ENCODE measurements at places on chromosomes 2 and 18.

DNA sequence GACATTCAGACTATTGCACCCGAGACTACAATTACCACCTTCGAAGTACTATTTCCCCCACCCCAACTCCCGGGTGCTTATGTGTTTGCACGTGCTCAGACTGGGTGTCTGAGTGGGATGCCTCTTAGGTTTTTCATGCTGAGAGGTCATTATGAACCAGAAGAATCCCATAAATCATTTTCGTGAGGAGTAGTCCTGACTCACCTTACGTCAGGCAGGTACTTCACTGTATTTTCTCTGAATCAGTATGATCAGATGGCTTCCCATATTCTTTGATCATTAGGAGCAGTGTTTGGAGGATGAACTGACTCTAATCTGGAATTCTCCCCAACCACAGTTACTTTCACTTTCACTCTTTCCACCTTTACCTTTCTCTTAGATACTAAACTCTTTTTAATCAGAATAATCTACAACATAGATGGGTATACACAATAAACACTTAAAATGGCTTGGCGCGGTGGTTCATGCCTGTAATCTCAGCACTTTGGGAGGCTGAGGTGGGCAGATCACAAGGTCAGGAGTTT, 38.4 kb upstream of the STAT4 start:
- no peak for DNase-seq

DNA sequence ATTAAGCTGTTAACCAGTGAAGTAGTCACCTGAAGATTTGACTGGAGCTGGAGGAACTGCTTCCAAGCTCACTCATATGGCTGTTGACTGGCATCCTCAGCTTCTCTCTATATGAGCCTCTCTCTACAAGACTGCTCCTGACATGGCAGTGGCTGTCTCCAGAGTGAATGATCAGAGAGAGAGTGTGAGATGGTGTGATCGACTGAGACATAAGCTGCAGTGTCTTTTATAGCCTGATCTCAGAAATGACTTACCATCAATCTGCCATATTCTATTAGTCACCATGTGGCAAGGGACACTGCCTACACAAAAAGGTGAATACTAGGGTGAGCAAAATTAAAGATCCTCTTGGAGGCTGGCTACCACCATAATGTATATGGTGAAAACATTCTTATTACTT, 7.8 kb upstream of the RBMS1 start:
- DNase-seq = no peak

GRCh38 chr2:88077080-88077479, 9.5 kb downstream of the SMYD1 start:
- no peak for DNase-seq

GRCh38 chr2:191115804-191116203, 35.0 kb downstream of the STAT4 start:
- DNase-seq = no peak

GRCh38 chr18:59218018-59218417, 1.9 kb upstream of the GRP start:
- DNase-seq = no peak

- no peak for DNase-seq
Observed at GRCh38 chr2:66303471-66303870, 131.5 kb upstream of the MEIS1 start.

GRCh38 chr2:147390475-147390874, 454.4 kb upstream of the ACVR2A start:
- DNase-seq = no peak

DNA sequence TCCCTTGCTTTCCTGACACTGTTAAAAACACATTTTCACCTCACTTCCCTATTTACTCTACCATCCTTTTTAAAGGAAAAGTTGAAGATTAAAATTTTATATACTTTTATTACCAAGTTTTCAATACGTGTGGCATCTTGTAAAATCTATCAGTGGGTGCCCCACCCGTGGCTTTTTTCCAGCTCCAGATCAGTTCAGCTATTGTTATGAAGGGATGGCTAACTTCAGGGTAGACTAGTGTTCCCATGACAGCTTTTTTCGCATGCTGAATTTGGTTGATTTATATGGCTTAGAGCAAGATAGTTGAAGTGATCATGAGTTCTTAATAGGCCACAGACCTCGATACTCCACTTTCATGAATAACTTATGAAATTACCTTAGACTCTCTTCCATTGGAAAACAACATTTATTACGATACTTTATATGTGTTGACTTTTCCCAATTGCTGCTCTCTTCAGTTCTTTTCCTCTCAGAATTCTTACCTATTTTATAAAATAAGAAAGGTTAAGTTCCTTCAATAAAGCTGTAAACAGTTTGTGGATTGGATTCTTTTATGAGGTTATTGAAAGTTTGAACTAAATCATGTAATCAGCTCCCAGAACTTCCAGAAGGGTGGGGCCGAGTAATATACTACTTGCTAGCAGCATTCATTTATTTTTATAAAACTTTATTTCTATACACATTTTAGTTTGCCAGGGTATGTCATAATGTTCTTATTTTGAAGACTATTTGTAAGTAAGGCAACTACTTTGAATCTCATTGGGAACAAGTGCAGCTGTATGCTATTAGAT, 680.9 kb downstream of the SATB2 start:
- DNase-seq = no peak

GRCh38 chr18:28132084-28132483, 44.8 kb downstream of the CDH2 start:
- DNase-seq = no peak

GRCh38 chr2:44477657-44478414, 116.1 kb downstream of the CAMKMT start:
- DNase-seq = no peak

DNA sequence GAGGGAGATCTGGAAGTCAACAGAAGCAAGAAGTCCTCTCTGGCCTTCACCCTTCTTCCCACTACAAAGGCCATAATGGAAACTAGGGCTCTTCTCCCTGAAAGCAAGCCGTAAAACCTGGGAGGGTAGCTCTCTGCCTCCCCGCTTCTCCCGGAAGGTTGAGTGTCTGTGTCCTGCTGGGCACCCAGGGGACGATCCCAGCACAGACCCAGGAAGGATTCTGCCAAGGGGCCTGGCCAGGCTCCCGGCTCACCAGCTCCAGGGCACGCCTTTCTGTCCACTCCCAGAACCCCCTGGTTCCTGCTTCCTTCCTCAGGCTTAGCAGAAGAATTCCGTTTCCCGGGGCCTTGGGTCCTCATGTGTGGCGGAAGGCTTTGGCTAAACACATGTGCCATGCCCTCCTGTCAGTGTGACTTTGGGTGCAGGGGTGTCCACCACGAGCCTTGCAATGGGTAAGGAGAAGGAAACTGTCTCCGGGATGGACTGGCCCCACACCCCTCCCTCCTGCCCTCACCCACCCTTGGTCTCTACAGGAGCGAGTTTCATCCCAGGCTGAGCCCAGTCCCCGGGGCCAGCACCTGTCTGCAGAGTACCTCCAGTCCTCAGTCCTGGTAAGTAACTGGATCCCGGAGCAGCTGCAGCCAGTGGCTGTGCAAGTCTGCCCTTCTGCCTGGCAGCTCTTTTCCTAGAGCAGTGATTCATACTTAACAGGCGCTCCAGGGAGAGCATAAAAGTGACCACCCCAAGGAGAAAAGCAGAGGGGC, 135.8 kb downstream of the TPO start:
- DNase-seq = no peak

DNA sequence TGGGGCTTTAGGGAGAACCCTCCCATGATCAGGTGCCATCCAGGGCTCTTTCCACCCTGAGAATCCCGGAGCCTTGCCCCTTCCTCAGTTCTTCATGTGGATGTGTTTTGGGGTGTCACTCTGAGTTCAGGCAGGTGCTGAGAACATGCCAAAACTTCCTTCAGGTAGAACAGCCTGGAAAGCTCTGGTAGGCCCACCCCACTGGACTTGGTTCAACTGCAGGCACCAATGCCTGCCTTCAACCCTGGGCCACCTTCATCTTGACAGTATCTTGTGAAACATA, 85.8 kb downstream of the EPAS1 start:
- DNase-seq = no peak

DNA sequence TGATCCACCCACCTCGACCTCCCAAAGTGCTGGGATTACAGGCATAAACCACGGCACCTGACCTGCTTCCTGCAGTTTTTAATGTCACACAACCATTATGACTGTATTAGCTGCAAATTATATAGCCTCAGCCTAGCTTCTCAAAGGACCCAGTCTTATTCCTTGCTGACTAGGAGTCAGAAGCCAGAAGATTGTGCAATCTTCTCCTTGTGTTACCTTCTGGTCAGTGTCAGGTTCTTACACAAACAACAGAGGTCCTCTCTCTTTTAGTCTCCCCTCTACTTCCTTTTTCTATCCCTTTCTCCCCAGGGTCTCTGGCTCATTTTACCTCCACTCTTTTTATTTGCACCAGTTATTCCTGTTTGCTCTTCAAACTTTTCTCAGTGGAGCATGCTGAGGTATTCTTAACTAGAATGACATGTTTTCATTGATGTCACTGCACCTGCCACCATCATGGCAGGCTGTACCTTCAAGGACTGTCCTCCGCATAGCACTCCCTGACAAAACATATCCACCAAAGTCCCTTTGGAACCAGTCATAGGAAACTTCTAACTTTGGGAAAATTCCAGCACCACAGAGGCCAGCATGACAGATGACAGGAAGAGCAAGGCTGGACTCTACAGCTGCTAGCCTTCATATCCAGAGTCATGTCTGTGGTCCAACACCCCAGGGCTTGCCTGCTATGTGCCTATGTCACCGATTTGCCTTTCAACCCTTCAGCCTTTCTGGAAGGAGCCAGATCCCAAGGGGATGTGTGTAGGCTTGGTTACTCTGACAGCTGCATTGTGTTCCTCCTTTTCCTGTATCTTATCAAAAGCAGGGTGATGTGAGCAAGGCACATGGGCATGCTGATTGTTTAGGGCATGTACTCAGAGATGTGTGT, 45.2 kb upstream of the EPC2 start:
- DNase-seq = no peak

DNA sequence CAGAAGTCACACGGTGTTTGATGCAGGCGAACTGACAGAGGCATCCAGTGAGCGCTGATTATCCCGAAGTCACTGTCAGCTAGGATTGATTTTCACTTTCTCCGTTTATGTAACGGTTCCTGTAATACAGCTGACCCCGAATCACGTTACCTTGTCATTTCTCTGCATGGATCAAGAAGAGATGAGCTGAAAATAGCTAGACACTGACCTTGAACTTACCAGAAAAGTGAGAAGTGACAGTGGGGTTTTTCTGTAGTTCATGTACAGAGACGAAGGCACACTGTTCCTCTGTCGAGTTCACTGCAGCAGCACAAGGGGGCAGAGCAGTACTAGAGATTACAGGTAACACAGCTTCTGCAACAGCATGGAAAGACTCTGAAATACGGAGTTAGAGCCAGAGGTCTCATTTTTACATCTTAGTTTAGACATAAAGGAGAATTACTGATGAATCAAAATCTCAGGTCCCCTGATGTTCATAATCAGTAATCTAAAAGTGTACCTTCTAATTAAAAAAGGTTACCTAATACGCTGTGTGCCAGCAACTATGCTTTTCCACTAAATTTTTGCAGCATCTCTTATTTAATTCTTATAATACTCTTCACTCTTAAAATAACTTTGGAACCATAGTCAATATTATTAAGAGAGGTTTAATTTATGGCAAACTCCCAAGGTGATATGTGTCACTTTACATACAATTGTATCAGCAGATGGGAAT, 33.1 kb downstream of the ARHGAP15 start:
- no peak for DNase-seq

GRCh38 chr2:189719571-189719970, 43.0 kb downstream of the OSGEPL1 start:
- DNase-seq = no peak

- peak; percentile 94 for DNase-seq
Observed at GRCh38 chr2:226760412-226761194, 39.0 kb downstream of the IRS1 start.

GRCh38 chr2:194289712-194290346, 1367.2 kb upstream of the SLC39A10 start:
- DNase-seq = no peak

DNA sequence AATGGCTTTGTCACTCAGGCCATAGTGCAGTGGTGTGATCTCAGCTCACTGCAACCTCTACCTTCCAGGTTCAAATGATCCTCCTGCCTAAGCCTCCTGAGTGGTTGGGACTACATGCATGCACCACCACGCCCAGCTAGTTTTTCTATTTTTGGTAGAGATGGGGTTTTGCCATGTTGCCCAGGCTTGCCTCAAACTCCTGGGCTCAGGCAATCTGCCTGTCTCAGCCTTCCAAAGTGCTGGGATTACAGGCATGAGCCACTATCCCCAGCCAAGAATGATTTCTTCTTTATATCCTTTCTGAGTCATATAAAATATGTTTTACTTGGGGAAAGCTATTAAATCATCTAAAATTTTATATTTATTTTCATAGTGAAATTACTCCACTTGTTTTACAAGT, 61.3 kb downstream of the CYBRD1 start:
- no peak for DNase-seq

DNA sequence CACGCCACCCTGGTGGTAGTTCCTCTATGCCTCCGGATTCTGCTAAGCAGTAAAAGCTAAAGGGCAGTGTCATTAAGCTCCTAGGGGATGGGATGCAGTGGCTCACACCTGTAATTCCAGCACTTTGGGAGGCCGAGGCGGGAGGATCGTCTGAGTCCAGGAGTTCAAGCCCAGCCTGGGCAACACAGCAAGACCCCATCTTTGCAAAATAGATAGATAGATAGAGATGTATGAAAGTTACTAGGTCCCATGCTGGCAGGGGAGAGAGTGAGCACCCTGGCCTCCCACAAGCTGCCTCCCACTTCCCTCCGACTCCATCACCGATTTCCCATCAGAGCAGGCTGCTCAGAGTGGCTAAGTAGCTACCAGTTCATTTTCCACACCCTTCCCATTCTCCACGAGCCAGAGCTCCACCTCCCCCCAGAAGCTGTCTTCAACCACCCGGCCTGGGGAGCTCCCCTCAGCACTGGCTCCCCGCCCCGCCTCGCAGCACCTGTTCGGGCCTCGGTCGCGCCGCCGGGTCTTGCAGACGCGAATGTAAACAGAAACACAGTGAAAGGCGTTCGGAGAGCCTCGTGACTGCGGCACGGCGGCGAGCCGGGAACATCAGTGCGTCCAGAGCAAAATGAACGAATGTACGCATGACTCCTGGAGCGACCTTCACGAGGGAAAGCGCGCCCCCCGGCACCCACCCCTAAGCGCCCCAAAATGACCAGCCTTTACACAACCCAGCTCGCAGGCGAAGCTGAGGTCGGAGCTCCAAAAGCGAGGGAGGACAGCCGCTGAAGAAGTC, 598 bp upstream of the CEP68 start:
- DNase-seq = no peak

GRCh38 chr18:40670668-40671375, 1284.2 kb upstream of the PIK3C3 start:
- DNase-seq = no peak

DNA sequence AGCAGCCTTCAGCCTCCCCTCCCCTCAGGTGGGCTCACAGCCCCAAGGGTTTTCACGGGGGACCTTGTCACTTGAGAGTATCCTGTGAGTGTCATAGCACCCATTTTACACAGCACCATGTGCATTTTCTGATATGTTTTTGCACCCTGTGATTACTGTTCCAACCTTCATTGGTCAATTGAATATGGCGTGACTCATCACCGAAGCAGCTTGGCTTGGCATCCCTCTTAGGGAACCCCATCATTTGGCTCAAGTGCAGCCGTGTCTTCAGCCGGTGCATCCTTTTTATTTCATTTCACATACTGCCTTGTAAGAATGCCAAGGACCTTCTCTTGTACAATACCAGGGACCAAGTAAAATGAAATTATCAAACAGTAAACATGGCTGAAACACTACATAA, 57.6 kb downstream of the NPAS2 start:
- DNase-seq = peak; percentile 84

All from HS-5 (cell line).